Sigmoid colon (tissue), 7 donors: ENCODE measurements at places on chromosomes 4 and X.

DNA sequence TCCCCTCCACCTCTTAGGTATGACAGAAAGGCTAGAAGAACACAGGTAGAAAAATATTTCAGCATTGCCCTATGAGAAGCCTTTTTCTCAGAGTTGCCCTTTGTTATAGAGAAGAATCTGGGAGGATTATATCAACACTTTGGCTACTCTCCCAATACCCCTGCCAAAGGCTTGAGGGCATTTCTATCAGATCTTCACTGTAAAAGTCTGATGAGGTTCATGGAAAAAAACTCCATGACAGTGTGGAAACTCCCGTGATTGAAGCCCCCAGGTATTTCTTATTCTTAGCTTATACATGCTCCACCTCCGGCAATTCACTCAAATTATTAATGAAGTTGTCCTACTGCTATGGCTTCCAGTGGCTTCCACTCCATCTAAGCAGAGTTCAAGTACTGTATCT, 753.6 kb downstream of the CENPC start:
- DNase-seq, result no peak

GRCh38 chr4:124325690-124326089, 386.8 kb downstream of the ANKRD50 start:
- DNase-seq, result no peak

DNA sequence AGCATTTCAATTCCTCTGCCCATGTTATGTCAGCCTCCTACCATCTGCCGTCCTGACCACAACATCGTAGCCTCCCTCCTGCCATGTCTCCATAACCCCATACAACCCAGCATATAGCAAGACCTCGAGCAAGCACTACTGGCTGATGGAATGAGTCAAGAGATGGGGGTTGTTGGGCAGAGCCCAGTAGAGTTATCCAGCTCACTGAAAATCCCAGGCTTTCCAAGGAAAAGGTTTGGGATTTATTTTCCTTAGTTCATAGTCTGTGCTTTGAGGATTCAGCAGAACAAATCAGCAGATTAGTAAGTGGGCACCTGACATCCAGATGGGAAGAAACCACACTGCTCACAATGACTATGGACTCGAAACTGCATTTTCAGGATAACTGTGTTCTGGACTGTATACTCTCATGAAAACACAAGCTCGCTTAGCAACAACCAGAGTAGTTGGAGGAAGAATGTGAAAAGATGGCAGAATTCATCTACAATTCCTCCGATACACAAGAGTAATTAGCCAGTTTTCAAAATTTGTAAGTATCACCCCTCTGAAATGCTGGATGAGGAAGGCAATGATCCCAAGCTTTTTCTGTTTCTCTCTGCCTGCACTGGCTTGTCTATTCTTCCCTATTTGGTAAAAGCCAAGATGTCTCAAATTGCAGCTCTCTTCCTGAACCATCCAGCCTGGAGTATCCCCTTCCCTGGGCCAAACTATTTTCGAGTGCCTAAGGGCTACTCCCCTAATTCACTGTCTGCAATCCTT, 186.2 kb upstream of the TBL1X start:
- no peak for DNase-seq

GRCh38 chrX:78140206-78140605, 756 bp upstream of the TAF9B start:
- no peak for DNase-seq

GRCh38 chrX:40479777-40480318, 100.9 kb upstream of the ATP6AP2 start:
- no peak for DNase-seq

- no peak for DNase-seq
These were observed 168.5 kb upstream of the LDB2 start for GRCh38 chr4:17066972-17067371.

DNA sequence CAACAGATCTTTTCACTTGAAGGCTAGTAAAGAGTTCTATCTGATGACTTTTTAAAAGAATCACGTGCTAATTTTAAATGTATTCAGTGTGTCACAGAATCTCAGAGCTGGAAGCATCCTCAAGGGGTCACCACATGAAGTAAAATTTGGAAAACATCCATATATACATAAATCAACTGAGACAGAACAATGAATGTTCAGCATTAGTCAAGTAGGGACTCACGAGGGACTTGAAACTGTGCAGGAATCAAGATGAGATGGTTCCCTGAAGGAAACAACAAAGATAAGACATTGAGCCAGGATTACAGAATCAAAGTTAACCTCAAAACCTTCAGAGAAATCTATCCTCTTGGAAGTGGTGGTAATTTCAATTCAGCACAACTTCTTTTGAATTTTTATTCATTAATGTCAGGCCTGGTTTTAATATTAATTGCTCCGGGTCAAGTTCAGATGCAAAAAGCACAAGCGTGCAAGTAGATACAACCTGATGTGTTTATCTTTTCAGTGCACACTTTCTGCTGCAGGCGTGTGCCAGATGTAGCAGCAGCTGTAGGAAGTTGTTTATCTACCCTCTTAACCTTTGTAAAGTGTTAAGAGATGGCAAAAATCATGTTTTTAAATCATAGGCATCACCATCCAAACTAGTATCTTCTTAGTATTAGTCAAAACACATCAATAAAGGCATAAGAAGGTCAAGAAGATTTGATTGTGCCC, 87.7 kb upstream of the SRD5A3 start:
- DNase-seq, result no peak

- DNase-seq, result no peak
These were observed 181.3 kb upstream of the KLF3 start for GRCh38 chr4:38482696-38483095.

- DNase-seq, result no peak
These were observed 4.8 kb upstream of the CXCL13 start for GRCh38 chr4:77600521-77601451.

DNA sequence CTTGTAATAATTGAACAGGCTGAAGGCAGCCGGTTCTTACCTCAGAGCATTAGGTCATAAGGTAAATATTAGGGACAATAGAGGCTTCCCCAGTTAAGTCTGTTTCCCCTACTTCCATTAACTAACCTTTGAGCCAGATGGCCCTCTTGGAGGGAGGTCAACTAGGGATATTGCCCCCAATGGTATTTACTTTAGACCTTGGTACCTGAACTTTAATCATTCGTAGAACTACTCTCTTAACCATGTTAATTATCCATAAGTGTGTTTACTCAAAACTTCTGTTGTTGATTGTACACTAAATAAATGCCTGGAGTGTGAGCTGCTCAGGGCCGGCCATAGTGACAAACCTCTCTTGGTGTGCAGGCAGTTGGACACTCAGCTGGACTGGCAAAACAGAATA, 1843.5 kb upstream of the AGA start:
- no peak for DNase-seq

DNA sequence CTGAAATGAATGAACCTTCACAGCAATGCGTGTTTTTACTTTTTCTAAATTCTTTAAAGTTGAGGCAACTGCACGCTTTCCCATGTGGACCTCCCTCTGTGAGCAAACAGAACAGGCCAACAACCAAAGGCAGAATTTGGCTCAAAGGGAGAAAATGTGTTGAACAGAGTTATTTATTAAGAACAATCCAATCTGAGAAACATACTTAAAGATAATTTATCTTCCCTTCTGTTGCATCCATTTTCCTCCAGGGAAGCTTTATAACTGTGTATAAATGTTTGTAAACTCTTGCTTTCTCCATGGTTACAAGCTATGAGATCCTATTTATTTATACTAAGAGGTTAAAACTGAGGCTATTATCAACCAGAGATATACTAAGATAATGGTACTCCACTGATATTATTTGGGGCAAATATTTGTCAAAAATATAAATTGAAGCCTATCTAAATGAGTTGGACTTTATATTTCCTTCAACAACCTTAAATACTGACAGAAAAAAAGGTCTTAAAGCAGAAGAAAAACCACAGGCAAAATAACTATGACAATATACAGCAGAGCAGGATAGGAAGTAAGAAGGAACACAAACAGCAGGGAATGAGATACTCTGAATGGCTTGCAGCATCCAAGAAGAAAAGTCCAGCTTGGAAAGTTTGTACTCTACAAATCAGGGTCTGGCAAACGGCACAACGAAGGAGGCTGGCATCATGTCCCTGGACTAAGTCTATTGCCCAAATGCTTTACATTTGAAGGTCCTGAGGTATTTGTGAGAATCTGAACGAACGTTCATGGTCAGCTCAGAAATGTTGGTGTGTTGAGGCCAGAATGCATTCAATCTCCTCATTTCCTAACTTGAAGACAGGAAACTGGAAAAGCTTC, 663.2 kb upstream of the INTU start:
- DNase-seq, result no peak

- no peak for DNase-seq
These were observed 9.5 kb upstream of the GATA1 start for GRCh38 chrX:48776818-48777439.

- DNase-seq, result no peak
These were observed 243.0 kb downstream of the PALLD start for GRCh38 chr4:168739886-168740285.

DNA sequence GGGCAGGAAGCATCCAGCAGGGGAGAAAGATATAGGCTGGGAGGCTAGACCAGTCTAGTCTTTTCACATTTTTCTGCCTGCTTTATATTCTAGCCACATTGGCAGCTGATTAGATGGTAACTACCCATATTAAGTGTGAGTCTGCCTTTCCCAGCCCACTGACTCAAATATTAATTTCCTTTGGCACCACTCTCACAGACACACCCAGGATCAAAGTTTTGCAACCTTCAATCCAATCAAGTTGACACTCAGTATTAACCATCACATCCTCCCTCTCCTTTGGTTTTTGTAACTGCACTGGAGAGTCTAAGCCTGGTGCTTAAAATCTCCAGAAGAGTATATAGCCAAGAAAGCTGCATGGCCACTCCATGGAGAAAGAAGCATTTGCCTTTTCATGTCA, 560.4 kb downstream of the GRXCR1 start:
- no peak for DNase-seq

- no peak for DNase-seq
These were observed 6.3 kb downstream of the LAP3 start for GRCh38 chr4:17583276-17583675.

- no peak for DNase-seq
These were observed 58.6 kb upstream of the MSX1 start for GRCh38 chr4:4800646-4801408.

DNA sequence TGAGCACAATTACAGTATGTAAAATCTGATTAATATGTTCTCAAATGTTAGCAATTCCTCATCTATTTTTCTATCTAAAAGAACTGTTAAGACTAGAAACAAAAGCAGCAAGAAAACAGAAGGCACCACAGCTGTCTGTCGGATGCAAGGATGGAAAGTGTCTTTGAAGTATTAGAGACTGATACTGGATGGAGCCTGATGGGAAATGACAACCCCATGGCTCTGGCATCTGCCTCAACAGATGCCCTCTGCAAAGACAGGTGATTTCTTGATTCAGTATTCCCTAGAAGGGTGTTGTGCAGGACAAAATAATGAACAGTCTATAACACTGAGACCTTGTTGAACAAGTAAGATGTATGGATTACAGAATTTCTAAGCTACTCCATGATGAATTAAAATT, 19.7 kb downstream of the LRCH2 start:
- no peak for DNase-seq

GRCh38 chr4:156335721-156336120, 382.1 kb upstream of the CTSO start:
- DNase-seq, result no peak

DNA sequence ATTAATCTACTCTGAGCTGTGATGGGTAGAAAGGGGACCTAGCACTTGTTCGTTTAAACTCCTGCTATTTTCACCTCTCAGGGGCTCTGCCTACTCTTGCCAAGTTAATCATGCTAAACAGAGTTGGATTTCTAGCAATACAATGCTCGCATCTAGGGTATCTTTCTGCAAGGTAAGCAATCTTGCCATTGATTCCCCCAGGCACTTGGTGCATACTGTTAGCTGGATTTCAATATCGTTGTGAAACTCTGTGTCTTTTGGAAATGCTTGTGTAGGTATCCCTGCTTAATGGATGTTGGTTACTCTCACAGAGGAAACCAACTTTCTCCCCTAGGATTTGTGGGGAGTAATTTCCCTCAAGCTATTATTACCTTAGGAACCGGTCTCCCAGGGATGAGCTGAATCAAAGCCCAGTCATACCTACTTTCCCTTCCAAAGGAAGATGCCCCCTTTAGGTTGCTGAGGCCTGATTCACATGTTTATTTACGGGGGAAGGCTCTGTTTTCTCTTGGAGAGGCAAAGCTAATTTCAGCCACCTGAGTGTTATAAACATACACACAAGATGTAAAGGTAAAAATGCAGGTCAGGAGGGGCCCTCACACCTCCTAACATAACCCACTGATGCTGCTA, 366.8 kb downstream of the FBXW7 start:
- DNase-seq, result no peak

- DNase-seq, result no peak
These were observed 159.1 kb upstream of the WDR1 start for GRCh38 chr4:10275696-10276095.

GRCh38 chr4:41072021-41072777, 142.1 kb downstream of the APBB2 start:
- DNase-seq, result no peak

DNA sequence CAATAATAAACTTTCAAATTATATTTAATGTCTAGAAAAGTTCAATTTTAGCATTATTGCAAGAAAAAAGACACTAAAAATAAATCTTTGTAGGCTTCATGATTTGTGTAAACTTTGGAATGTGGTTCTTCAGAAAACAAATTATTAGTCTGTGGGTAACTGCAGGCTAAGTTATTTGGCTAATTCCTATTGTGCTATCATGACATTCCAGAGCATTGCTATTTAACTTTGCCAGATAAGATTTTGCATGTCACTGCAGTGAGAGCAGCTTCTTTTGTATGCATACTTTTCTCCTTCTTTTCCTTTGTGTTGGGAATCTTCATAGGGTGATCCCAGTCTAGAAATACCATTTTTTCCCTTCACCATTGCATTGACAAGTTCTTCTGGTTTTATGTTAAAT, 130.0 kb downstream of the AWAT2 start:
- no peak for DNase-seq

DNA sequence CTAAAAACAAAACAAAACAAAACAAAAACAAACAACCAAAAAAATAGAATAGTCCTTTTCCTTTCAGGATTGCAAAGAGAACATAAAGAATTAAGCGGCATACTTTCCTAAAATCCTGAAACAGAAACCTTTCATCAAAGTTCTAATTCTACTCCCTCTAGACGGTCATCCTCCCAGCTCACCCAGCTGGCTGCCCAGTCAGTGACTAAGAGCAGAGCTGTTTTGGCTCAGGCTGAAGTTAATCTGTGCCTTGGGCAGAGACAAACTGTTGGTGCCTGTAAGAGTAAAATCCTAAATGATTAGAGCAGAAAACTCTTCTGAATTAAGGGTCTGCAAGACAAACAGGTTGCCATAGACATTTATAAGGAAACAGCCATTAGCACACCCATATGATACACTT, 17.6 kb upstream of the WAS start:
- DNase-seq, result no peak

GRCh38 chr4:138405466-138405891, 163.3 kb upstream of the SLC7A11 start:
- no peak for DNase-seq

- DNase-seq, result no peak
These were observed 158.1 kb downstream of the BCOR start for GRCh38 chrX:39939678-39940077.
